HS-5 (cell line): ENCODE measurements at places on chromosomes 3 and 15.

DNA sequence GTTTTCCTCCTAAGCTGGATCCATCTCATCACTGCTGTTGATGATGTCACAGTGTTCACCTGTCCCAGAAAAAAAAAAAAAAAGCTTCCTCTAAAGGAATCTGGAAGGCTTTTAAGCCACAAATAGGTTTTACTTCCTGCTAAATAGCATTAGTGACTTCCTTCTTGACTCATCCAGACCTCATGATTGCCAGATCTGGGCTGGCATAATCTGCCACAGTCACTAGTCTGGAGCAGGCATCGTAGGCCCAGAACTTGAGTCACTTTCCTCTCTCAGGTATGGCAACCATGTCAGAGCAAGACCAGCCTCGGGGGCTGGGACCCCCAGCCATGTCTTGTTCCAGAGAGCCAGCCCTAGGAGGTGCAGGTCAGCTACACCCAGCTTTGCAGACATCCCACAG lies 266.5 kb upstream of the CADM2 start:
- no peak for DNase-seq

GRCh38 chr3:149648525-149648924 lies 9.3 kb downstream of the WWTR1 start:
- no peak for DNase-seq

- DNase-seq, result no peak
Measured at GRCh38 chr3:32592011-32592410, 21.4 kb upstream of the DYNC1LI1 start.

DNA sequence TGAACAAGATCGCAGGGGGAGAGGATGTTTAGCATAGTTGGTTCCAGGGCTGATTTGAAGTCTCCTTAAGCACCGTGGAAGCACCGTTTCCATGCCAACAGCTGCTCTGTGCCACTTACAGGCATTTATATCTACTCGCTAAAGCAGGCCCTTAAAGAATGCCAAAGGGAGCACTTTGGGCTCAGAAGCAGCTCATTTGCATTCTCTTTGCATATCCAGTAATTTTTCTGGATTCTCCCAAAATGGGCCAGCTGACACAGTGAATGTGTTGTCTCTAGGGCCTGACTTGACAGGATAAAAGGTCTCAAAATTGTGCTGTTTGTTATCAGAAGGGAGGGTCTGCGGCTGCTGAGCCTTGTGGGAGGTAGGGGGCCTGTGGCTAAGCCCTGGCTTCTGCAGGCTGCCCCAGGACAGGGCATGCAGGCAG lies 138.6 kb downstream of the FBLN2 start:
- no peak for DNase-seq

- DNase-seq, result no peak
Measured at GRCh38 chr15:70269311-70269911, 171.7 kb upstream of the TLE3 start.
